ENCODE measurements at places on chromosomes 5 and 9.

GRCh38 chr5:125129151-125129806 lies 382.8 kb upstream of the ZNF608 start:
- no peak for DNase-seq

- no peak for DNase-seq
These were observed 201.7 kb downstream of the MEF2C start for GRCh38 chr5:88681211-88681803.

- no peak for DNase-seq
These were observed 30.8 kb downstream of the TJP2 start for GRCh38 chr9:69204849-69205248.

GRCh38 chr5:149268928-149269557 lies 2.6 kb upstream of the AFAP1L1 start:
- DNase-seq: no peak

DNA sequence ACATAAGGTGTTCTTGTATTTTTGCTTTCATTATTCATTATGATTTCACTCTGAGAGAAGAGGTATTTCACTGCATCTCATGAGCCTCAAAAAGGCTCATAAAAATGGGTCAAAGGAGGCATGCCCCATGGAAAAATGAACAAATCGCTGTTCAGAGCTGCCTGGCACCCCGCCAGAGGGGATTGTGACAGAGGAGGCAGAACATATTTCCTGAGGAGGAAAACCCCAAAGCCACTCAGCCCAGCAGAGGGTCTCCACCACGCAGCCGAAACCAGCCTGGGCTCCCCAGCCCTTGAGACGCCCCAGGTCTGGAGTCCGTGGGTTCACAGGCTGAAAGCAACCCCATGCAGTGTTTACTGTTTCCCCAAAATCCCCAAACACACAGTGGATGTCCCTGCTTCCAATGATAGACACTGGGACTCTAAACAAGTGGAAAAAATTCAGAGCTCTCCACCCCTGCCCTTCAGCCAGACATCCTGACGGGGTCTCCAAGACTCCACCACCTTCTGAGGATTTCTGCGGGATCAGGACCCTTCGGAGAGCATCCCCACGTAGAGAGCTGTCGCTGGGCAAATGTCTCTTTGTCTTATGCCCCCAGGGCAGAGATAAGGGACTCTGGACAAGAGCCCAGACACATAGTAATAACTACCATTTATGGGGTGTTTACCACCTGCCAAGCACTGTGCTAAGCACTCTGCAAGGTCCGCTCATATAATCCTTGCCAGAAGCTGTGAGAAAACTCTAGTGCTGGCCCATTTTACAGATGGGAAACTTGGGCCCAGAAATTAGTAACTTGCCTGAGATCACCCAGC lies 122.3 kb downstream of the PAX5 start:
- DNase-seq: no peak

GRCh38 chr9:98121058-98121457 lies 2.0 kb upstream of the TRIM14 start:
- DNase-seq: peak; percentile 35

DNA sequence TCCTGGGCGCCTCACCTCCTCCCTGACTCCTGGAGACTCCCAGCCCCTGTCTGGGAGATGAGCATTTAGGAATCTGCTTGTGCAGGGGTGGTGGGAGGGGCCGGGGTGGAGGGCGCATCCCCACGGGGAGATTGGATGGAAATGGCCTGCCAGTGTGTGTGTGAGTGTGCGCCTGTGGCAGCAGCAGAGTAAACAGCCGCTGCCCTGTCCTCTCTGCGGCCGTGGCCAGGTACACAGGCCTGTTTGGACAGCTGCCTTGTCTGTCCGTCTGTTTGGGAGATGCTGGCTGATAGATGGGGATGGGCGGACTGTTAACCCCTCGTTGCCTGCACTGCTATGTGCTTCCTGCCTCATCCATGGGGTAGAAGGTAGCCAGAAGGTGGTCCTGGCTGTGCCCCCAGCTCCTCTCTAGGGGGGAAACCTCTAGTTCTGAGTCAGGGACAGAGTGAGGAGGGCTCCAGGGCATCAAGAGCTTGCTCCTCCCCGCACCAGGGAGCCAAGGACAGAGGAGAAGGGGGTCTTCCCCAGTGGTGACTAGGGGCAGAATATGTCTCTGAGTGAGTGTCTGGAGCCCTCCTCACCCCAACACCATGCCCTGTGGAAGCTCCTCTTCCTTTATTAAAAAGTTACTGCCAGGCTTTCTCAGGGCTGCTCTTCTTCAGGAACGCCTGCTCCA lies 60.1 kb downstream of the LMX1B start:
- no peak for DNase-seq

GRCh38 chr5:92678640-92679039 lies 902.4 kb downstream of the NR2F1-AS1 start:
- DNase-seq: no peak

DNA sequence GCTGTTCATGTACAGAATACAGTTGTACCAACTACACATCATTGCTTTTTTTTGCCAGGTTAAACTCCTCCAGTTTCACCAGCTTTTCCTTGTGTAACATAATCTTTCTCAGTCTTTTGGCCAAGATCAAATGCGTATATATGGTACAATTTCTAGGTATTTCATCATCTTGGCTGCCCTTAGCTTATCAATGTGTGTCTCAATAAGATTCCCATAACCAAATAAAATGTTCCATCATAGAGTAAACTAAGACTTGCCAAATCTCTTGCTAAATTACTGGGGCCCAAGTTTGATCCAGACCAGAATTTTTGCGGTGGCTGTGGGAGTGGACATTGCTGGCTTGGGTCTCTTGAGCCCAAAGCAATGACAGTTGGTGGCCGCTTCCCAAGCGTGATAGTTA lies 24.3 kb upstream of the ERBIN start:
- no peak for DNase-seq

DNA sequence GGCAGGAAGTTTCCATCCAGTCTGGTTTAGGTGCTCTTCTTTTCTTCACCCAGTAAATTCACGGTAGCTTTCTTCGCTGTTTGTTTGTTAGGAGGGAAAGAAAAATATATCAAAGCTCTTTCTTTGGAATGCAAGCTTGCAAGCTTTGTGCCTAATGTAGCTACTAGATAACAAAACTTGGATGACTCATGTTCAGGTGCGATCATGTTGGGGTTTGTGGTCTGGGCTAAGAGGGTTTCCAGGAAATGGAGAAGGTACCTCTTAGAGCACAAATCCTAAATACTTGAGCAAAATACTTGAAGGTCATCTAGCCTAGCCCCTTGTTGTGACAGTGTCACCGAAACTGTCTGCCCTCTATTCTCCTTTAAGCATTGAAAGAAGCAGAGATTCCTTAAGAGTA lies 17.7 kb downstream of the SRP19 start:
- no peak for DNase-seq

- DNase-seq: no peak
These were observed 125.3 kb upstream of the DAPK1 start for GRCh38 chr9:87372356-87372851.

- DNase-seq: no peak
These were observed 446.5 kb downstream of the TLE1 start for GRCh38 chr9:81242866-81243265.

GRCh38 chr5:173944511-173944910 lies 44.5 kb upstream of the C5orf47 start:
- peak; percentile 68 for DNase-seq

GRCh38 chr9:68860419-68860818 lies 153.5 kb downstream of the PRKACG start:
- DNase-seq: no peak

DNA sequence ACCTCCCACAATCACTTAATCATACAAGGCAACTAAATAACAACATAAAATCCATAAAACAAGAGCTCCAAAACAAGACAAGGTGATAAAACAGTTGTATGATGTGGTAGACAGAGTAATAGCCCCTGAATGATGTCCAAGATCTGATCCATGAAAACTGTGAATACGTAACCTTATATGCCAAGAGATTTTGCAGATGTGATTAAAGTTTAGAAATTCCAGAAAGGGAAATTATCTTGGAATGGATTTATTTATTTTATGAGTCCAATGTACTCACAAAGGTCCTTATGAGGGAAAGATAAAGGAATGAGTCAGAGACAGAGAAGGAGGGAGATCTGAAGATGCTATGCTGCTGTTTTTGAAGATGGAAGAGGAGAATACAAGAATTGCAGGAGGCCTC lies 1775.7 kb upstream of the C9orf72 start:
- DNase-seq: no peak

DNA sequence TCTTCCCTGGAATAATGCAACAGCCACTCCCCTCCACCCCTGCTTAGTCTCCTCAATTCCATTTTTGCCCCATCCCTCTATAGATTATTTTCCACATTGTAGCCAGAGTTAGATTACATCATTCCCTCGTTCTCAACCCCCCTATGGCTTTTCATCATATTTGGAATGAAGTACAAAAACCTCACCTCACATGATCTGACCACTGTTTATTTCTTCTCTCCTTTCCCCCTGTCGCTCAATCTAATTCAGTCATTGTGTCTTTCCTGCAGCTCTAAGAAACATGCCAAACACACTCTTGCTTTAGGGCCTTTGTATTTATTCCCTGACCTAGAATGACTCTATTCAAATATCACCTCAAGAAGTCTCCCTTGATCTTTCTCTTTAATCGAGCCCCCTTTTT lies 22.6 kb upstream of the HK3 start:
- DNase-seq: no peak

DNA sequence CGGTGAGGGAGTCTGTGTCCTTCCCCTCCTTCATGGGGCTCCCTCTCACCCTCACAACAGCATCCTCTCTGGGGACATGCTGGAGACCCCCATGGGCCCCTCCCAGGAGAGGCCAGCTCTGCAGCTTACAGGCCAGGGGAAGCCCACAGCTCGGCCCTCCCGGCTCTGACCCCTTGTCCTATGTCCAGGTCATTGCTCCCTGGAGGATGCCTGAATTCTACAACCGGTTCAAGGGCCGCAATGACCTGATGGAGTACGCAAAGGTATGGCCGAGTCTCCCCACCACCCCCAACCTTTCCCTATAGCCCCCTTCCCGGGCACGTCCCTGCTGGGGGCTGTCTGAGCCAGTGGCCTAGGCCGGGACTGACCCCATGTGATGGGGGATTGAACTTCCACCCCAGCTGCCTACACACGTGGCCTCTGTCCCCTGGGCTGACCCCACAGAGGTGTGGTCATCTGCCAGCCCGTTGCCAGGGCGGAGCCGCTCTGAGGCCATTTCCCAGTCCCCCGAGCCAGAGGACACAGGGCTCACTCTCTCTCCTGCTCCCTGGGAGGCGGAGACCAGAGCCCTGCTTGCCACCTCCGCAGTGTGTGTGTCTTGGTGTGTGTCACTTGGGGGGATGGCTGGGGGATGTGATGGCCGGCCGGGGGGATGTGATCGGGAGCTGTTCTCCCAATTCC lies 21.9 kb downstream of the ASS1 start:
- DNase-seq: no peak

- DNase-seq: no peak
These were observed 11.9 kb downstream of the CCDC180 start for GRCh38 chr9:97319395-97319794.

- no peak for DNase-seq
These were observed 757.5 kb upstream of the CTNND2 start for GRCh38 chr5:12661617-12662370.

GRCh38 chr9:93031629-93032430 lies 26.7 kb upstream of the SUSD3 start:
- peak; percentile 19 for DNase-seq

DNA sequence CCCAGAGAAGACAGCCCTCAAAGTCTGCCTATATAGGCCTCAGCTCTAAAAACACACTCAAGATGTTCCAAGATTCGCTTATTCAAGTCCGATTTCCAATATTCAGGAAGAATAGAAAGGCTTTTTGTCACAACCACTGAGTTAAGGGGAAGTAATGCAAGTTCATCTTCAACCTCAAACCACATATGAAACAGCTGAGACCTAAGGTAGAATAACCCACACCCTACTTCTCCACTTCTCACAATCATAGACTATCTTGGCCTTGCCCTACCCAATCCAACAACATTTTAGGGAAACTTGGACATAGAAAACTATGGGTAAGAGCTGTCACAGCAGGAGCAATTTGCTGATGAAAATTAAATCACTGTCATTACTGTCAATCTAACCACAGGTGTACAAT lies 152.0 kb upstream of the LRRTM2 start:
- no peak for DNase-seq

- no peak for DNase-seq
These were observed 92.1 kb downstream of the RXRA start for GRCh38 chr9:134418354-134418753.

DNA sequence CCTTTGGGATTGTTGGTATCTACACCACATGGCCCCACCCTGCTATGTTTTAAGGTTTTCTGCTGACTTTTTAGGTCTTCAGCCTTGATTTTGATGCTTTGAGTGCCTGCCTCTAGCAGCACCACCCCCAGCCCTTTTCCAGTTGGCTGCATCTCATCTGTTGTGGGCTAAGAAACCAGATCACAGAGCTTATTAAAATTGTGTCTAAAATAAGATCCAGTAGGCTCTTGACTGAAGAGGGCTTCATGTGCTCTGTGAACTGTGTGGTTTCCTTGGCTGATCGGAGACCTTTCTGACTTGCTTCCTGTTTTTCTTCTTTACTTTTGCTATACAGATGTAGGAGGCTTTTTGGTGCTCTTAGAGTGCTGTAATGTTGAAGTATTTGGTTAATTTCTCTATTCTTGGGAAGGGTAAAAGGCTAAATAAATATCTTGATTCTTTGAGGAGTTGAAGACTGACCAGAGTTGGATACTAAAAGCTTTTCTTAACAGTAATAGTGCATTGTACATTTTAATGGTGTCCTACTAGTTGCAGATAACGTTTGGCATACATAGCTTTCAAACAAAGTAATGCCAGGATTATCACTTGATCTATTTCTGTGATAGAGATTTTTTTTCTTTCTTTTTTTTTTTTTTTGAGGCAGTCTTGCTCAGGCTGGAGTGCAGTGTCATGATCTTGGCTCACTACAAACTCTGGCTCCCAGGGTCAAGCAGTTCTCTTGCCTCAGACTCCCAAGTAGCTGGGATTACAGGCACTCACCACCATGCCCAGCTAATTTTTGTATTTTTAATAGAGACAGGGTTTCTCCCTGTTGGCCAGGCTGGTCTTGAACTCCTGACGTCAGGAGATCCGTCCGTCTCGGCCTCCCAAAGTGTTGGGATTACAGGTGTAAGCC lies 4.5 kb downstream of the UBE2D2 start:
- DNase-seq: no peak

DNA sequence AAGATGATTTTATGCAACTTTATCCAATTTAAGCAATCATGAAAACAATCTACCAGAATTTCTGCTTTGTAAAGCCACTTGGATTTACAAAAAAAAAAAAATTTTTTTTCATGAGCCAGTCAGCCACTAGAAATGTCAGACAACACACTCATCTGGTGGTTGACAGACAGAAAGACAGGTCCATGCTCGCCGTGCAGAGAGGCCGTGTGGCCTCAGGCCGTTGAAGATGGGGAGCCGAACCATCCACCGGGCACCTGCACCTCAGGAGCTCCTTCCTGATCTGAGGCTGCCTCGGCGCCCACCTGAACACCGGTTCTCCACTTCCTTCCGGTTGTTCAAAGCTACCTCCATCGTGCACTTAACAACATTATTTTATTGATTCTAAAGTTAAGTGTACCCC lies 138.0 kb upstream of the IRX4 start:
- no peak for DNase-seq

- DNase-seq: no peak
These were observed 33.2 kb downstream of the F2RL2 start for GRCh38 chr5:76590027-76590426.

GRCh38 chr5:73893813-73894212 lies 267.8 kb downstream of the ARHGEF28 start:
- DNase-seq: no peak

- DNase-seq: no peak
These were observed 93.4 kb upstream of the IRX4 start for GRCh38 chr5:1975898-1976765.

GRCh38 chr5:30041831-30042385 lies 1151.6 kb upstream of the CDH6 start:
- no peak for DNase-seq

Measured in muscle of arm (tissue), 14 donors.